CD4-positive, alpha-beta T cell treated with Interleukin-1 beta for 1 hour (primary cell): ENCODE measurements at places on chromosomes 5 and 9.

DNA sequence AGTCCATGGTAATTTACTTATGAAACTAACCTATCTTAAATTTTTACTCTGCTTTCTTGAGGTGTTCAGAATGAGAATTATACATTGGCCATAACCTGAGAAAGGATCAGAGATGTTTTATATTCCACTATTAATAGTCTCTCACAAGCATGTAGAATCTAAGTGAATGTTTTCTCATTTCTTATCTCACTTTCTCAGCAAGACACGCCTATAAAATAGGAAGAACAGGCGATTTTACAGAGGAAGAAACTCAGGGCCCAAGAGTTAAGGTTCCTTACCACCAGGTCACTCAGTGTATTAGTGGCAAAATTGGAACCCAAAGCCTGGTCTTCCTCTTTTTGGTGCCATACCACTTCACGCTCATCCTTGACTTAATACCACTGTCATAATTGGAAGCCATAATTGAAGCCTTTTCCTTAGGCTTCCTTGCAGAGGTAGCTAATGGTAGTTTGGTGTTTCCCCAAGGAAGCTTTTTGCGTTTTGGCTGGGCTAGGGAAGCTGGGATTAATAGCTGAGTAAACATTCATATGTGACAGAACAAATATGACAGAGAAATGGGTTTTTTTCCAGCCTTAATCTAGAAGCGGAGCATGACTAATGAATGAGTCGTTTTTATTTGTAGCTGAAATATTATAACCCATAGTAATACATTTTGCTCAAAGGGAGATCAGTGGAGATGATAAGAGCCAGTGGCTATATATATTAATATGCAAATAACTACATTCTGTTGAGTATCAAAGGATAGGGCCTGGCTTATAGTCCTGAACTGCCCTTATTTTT lies 16.9 kb downstream of the HMGXB3 start:
- DNase-seq, result no peak

- peak; percentile 0 for DNase-seq
Observed at GRCh38 chr5:137737349-137738131, 1.7 kb upstream of the KLHL3 start.

DNA sequence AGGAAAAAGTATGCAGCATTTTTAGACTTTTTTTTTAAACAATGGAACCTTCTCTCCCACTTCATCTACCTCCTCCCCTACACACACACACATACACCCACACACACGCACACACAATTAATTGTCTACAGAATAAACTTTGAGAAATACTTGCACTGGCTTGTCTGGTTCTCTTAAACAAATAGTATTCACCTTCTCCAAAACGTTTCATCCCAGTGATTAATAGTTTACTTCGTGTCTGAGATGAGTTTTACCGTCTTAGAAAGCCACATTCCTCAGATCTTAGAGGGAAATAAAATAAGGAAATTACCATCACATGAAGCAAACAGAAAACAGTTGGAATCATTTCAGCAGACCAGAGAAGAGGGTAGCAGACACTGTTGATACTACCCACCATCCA lies 570.6 kb upstream of the CLINT1 start:
- no peak for DNase-seq

DNA sequence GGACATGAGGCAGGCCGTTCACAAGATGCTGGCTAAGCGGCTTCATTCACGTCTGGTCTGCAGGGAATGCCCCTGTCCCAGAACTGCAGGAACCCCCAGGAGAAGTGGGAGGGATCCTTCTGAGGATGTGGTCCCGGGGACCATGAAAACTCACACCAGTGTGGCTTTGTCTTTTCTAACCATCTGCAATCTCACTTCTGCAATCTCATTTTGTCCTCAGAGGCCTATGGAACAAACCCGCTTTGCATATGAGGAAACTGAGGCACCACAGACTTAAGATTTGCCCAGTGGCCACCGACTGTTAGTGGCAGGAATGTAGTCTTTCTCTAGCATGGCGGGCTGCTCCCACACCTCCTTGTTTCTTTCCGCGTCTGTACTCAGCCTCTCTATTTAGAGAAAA lies 6.9 kb downstream of the CXCL14 start:
- no peak for DNase-seq

GRCh38 chr9:93286252-93287188 lies 102.6 kb downstream of the WNK2 start:
- DNase-seq, result no peak

DNA sequence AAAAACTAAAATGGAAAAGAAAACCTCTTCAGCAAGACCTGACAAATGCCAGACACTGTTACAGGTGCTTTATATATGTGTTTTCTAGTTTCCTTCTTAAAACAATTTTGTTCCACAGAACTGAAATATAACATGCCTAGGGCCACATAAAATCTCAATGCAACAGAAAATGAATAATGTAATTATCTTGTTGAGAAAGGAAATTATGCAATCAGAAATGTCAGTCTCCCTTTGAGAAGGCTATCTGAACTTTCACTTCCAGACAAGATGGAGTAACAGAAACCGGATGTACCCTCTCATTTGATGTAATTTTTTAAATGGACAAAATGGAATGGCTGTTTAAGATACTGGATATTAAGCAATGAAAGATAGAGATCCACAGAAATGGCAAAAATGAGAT lies 79.2 kb downstream of the AGTPBP1 start:
- DNase-seq, result no peak

GRCh38 chr9:110298043-110298605 lies 39.5 kb downstream of the TXNDC8 start:
- no peak for DNase-seq

- peak; percentile 62 for DNase-seq
Observed at GRCh38 chr9:91036826-91037510, 235.3 kb downstream of the SYK start.

DNA sequence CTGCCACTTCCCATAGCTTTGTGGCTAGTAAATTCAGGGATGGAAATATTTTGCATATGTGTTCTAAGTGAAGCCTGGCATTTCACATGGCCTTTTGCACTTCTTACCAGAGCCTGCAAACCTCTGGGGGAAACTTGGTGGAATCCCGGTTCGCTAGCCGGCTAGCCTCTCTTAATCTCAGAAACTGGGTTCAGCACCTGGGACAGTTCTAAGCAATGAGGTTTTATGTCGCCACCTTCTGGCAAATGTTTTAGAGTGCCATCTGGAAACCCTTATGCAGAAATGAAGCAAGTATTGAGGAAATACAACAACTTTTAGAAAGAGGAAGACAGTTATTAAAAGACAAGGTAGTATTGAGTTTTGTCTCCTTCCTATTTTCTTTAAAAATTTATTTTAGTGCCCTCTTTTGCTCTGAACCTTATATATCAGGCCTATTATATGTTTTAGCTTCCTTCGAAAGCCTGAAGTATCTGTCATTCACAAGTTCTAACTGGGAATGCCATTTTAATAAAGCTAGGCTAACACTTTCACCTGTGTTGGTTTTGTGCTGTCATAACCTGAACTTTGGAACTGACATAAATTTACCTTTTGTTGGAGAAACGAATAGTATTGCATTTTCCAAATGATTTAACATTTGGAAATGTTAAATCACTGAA lies 963 bp upstream of the HTR1A start:
- no peak for DNase-seq

GRCh38 chr9:8158574-8158973 lies 359.0 kb upstream of the DMAC1 start:
- DNase-seq, result no peak

- DNase-seq, result peak; percentile 38
Observed at GRCh38 chr5:131795879-131796792, 681 bp downstream of the FNIP1 start.

DNA sequence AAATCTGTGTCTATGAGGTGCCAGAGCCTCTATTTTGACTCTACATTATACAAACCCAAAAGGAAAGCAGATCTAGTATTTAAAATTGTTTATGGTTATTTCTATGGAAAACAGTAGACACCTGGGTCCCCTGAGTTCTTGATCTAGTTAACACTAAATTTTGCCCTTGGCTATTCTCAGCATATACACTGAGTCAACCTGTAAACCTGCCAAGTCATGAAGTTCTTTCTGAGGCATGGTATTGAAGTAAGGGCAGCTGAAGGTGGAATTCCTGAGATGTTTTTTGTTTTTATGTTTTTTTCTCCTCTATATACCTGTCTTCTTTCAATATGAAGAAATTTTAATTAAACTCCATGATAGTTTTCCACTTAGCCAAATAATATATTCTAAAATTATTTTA lies 120.2 kb downstream of the PDE4D start:
- no peak for DNase-seq

DNA sequence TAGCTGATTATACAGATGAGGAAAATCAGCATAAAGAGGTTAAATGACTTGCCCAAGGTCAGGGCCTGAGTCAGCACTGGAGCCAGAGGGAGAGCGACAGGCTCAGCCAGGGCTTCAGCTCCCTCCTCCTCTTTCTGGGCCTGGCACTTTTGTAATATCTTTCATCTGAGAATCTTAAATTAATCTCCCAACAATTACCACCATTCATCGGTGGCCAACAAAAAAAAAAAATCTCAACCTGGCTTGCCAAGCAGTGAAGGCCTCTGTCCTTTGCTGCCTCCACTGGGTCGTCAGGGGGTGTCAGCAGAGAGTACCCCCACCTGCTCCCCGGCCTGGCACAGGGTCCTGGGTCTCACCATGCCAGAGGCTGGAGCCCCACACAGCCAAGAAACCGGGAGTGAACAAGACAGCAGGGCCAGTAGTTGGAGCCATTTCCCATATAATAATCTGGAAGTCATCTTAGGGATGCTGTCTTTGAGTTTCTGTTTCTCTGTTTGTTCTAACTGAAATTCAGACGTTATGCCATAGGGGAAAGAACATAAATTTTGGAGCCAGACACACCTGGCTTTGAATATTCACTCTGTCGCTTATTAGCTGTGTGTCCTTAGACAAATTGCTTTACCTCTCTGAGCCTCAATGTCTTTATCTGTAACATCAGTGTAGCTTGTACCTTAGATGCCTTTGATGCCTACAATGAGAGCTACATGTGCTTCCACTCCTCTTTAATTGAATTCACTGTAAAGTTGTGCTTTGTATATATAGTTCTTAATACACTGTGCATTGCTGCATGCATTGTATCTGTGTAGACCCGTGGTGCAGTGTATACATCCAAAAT lies 299.9 kb upstream of the MSX2 start:
- no peak for DNase-seq

GRCh38 chr5:124179819-124180218 lies 566.6 kb downstream of the ZNF608 start:
- DNase-seq, result no peak
